Vein endothelial cell (primary cell): ENCODE measurements at places on chromosomes 1 and 21. TPM values are rescaled to one million over a fixed set of nuclear protein-coding genes. Genes with fewer than 3 reads are reported as not detected.

MXRA8 gene
- 1.6 TPM in 2 replicates for total RNA-seq

PEX19 gene
- 36.9 and 37.9 TPM in 2 replicates for total RNA-seq

RWDD3 gene
- total RNA-seq: 9.1 and 11.2 TPM in 2 replicates

CR1L gene
- total RNA-seq: not detected in 2 replicates

C1QA gene
- not detected in 2 replicates for total RNA-seq

CFHR1 gene
- 0.48 TPM in 1 of 2 replicates, not detected in the other for total RNA-seq

DMRTA2 gene
- not detected in 2 replicates for total RNA-seq

C1orf94 gene
- not detected in 2 replicates for total RNA-seq

AMY2A gene
- total RNA-seq: not detected in 2 replicates

COL8A2 gene
- 2.4 and 2.6 TPM in 2 replicates for total RNA-seq

FCGR1A gene
- total RNA-seq: not detected in 2 replicates

CCDC17 gene
- total RNA-seq: 2.0 and 2.2 TPM in 2 replicates

F3 gene
- 0.65 and 1.5 TPM in 2 replicates for total RNA-seq

FHAD1 gene
- 0.33 TPM in 1 of 2 replicates, not detected in the other for total RNA-seq

IGSF21 gene
- total RNA-seq: not detected in 2 replicates

ARHGEF16 gene
- total RNA-seq: 1.1 and 1.3 TPM in 2 replicates

ZNF695 gene
- 0.98 and 3.0 TPM in 2 replicates for total RNA-seq

FAM163A gene
- total RNA-seq: 0.10 TPM in 1 of 2 replicates, not detected in the other

VASH2 gene
- under 0.01 and 0.10 TPM in 2 replicates for total RNA-seq

DUSP10 gene
- 2.3 and 6.7 TPM in 2 replicates for total RNA-seq

SDHB gene
- total RNA-seq: 96.0 and 97.8 TPM in 2 replicates

PADI2 gene
- total RNA-seq: under 0.01 TPM in 1 of 2 replicates, not detected in the other

C1orf115 gene
- 28.2 and 30.4 TPM in 2 replicates for total RNA-seq

AADACL4 gene
- total RNA-seq: not detected in 2 replicates

FNDC5 gene
- 0.33 and 0.48 TPM in 2 replicates for total RNA-seq

FNDC10 gene
- total RNA-seq: 2.5 and 2.6 TPM in 2 replicates

S100A5 gene
- total RNA-seq: not detected in 2 replicates

ADAM30 gene
- total RNA-seq: not detected in 2 replicates

PIGR gene
- not detected in 2 replicates for total RNA-seq

CFAP107 gene
- total RNA-seq: not detected in 2 replicates

TDRD5 gene
- not detected in 2 replicates for total RNA-seq

CALML6 gene
- total RNA-seq: under 0.01 and 0.19 TPM in 2 replicates

S100A12 gene
- not detected in 2 replicates for total RNA-seq

EFNA1 gene
- total RNA-seq: 84.4 and 125 TPM in 2 replicates

C1QB gene
- total RNA-seq: not detected in 2 replicates

CFHR2 gene
- not detected in 2 replicates for total RNA-seq

OPRD1 gene
- total RNA-seq: not detected in 2 replicates

TNFRSF25 gene
- 17.0 and 18.9 TPM in 2 replicates for total RNA-seq

KCNE2 gene
- not detected in 2 replicates for total RNA-seq

KIF17 gene
- 11.8 and 14.7 TPM in 2 replicates for total RNA-seq

TNFRSF4 gene
- total RNA-seq: 2.0 and 3.6 TPM in 2 replicates

CXADR gene
- total RNA-seq: 15.2 and 22.5 TPM in 2 replicates

LCE1C gene
- not detected in 2 replicates for total RNA-seq

PEAR1 gene
- 46.9 and 49.6 TPM in 2 replicates for total RNA-seq

CNR2 gene
- not detected in 2 replicates for total RNA-seq

TMEM39B gene
- 17.6 and 19.3 TPM in 2 replicates for total RNA-seq

RORC gene
- total RNA-seq: not detected in 2 replicates

OR2M3 gene
- not detected in 2 replicates for total RNA-seq

KCNK1 gene
- total RNA-seq: 0.10 TPM in 1 of 2 replicates, not detected in the other

UBE2U gene
- not detected in 2 replicates for total RNA-seq

ADORA1 gene
- total RNA-seq: not detected in 2 replicates

TTC24 gene
- not detected in 2 replicates for total RNA-seq

IRF6 gene
- total RNA-seq: 2.9 and 8.8 TPM in 2 replicates

TMEM54 gene
- 25.1 and 28.1 TPM in 2 replicates for total RNA-seq

OLFML3 gene
- 3.7 and 4.6 TPM in 2 replicates for total RNA-seq

CSF3R gene
- total RNA-seq: not detected in 2 replicates

PGLYRP3 gene
- not detected in 2 replicates for total RNA-seq

SLC1A7 gene
- total RNA-seq: not detected in 2 replicates
